ENCODE measurements at places on chromosomes 4 and X.

- DNase-seq: peak; percentile 16
Observed at GRCh38 chr4:8290701-8290970, 21.1 kb downstream of the HTRA3 start.

DNA sequence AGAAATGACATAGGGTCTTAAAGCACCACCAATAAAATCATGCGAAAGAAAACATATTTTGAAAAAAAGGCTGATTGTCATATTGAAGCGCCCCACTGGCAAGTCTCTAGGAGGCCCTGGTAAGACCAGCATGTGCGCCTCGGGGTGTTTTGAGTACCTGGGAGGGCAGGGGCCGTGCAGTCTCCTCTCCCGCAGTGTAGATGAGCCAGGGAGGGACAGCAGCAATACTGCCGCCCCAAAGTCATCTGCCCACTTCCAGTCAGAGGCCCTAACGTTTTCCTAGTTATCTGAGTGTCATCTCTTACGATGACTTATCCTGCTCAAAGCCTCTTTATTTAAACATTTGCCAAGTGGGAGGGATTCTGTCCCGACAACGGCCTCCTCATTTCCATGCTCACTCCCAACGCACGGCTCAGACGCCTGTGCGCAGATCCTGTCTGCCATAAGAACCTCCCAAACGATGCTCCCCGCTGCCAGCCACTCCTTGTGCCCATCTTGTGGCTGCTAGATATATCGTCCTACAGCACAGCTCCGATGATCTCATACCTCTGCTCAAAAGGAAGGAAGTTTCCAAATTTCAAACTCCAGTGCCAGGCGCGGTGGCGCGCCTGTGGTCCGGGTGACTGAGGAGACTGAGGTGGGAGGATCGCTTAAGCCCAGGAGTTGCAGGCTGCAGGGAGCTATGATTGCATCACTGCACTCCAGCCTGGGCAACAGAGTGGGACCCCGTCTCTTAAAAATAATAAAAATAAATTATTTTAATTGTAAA is 17.2 kb upstream of the SCRG1 start:
- peak; percentile 46 for DNase-seq

DNA sequence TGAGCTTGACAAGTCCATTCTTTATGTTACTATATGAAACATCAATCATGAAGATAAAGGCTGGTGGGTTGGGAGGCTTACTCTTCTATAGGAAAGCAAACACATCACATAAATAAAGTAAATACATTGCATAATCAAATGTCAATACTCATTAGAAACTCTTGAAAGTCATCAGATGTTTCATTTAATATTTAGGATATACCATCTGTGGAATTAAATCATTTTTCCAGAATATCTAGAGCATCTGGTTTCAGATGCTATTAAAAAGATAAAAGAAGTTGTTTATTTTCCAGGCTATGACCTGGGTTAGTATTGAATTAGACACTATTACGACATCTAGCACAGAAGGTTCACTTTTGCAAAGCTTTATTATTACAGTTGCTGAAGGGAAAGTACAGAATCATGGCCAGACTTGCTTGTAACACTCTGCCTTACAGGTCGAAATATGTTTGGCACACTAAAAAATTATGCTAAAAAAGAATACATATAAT is 72.6 kb downstream of the METTL14 start:
- DNase-seq: no peak

DNA sequence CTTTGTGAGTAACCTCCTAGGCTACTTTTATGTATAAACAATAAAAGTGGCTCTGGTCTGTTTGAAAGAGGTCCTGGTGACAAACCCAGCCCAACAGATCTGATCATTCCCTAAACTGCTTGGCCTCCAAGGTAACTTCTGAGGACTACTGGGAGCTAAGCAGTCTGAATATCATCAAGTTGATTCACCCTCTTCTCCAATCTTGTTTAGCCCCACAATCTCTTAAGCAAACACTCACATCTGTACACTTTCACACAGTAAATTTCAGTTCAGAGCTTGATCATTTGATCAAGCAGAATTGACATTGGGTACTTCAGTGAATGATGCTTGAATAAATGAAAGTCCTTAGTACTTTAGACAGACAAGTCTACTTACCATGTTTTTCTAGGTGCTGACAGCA is 74.7 kb downstream of the HCCS start:
- no peak for DNase-seq

DNA sequence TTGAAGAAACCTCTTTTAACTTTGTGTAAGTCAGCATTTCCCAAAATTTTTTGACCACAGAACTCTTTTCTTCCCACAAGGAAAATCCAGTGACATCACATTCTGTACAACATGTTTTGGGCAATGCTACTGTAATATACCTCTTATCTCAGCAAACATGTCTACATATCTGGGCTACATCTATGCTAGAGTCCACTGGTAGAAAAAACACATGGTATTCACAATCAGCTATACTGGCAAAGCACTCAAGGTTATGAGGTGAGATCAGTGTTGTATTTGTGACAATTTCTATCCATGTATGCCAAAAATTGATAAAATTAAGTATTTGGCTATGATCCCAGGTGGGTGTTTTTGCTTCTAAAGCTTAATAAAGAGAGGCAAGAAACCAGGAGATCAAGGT is 98.0 kb downstream of the ATP11C start:
- no peak for DNase-seq

GRCh38 chr4:124389591-124389990 is 322.9 kb downstream of the ANKRD50 start:
- no peak for DNase-seq

DNA sequence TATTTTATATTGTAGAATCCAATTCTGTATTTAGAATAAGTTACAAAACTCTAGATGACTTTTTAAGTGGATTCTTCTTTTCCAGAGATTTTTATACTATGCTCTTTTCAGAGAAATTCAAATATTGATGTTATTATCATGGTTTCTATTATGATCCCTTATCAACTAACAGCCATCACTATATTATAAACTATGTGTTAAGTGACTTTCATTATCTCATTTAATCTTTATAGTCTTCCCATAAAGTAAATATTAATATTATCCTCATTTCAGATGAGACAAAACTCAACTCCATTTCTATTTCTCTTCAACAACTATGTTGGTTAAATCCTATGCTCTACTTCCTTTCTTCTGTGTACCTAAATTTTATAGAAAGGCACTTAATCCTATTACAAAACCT is 132.6 kb downstream of the ANKRD50 start:
- no peak for DNase-seq

GRCh38 chr4:71241501-71242288 is 97.1 kb upstream of the SLC4A4 start:
- DNase-seq: no peak

DNA sequence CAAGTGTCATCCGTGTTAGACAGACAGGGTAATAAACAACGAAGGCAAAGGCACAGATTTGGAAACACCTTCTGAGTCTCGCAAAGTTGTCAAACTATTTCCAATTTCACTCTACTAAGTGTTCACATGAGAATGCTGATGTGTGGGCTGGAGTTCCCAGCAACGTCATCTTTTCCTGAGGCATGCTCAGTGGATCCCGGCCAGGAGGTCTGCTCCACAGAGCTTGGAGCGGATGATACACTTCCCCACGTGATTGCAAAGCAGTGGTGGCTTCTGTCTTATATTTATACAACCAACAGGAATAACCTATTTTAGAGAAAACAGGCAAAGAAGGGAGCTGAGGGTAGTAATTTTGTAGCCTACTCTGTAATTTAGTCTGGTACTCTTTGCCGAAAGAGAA is 40.1 kb upstream of the PDK3 start:
- DNase-seq: peak; percentile 80

GRCh38 chr4:112213091-112213490 is 18.5 kb upstream of the AP1AR start:
- no peak for DNase-seq

DNA sequence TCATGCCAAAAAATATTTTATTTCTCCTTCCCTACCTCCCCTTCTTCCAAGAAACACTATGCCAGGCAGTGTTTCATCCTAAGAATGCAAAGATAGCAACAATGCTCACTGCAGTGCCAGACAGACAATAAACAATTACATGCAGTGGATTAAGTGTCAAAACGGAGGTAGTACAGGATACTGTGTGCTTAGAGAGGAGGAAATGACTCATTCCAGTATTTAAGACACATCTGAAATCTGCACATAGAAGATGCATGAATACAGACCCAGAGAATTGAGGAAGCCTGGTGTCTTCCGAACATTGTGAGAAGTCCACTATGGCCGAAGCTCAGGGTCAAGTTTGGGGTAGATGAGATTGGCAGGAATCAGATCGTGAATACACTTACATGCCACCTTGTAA is 326.4 kb downstream of the PPP3CA start:
- no peak for DNase-seq

GRCh38 chrX:19347916-19348315 is 4.2 kb downstream of the PDHA1 start:
- no peak for DNase-seq

DNA sequence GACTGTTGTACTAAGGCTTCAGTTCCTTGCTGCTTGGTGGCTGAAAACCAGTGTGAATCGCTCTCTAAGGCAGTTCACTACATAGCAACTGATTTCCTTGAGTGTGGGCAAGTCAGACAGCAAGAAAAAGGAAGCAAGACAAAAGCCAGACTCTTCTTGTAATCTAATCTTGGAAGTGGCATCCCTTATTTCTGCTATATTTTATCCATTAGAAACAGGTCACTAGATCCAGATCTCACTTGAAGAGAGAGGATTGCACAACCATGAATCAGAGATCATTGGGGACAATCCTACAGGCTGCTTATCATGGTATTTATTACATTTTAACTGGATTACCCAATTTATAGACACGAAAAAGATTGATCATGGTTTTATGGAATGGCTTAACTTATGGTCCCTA is 684.5 kb downstream of the GRID2 start:
- no peak for DNase-seq

GRCh38 chr4:8200302-8200975 is 1.3 kb downstream of the SH3TC1 start:
- peak; percentile 61 for DNase-seq

GRCh38 chr4:86856896-86857295 is 7.7 kb upstream of the SLC10A6 start:
- no peak for DNase-seq

DNA sequence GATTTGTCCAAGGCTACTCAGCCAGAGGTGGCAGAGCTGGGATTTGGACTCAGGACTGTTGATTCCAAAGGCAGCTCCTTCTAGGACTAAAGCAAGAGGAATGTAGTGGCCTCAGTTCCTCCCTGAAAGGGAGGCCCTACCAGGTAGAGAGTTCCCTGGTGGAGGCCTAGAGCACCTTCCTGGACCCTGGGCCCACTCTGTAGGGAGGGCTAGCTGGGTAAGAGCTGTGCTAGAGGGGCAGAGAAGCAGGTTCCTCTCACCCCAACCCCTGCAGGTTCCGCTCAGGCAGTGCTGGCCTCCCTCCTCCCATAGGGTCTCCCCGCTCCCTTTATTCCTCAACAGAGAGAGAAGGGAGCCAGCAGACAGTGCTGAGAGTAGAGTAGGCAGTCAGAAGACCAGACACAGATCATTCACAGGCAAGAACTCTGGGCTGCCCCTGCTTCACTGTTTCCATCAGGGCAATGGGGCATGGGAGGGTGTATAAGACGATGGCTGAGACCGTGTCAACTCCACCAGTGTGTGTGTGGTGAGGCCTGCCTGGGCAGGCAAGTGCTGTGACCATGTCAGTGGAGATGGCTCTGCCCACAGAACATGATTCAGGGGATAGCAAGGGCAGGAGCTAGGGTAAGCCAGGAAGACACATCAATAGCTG is 12.4 kb upstream of the PJA1 start:
- DNase-seq: peak; percentile 1

GRCh38 chr4:57404483-57404882 is 294.3 kb upstream of the IGFBP7 start:
- no peak for DNase-seq

GRCh38 chr4:165512424-165512823 is 133.6 kb downstream of the CPE start:
- DNase-seq: no peak

GRCh38 chrX:12139934-12140611 is 1.8 kb downstream of the FRMPD4 start:
- DNase-seq: no peak

- no peak for DNase-seq
Observed at GRCh38 chr4:173547889-173548288, 17.9 kb upstream of the HAND2 start.

DNA sequence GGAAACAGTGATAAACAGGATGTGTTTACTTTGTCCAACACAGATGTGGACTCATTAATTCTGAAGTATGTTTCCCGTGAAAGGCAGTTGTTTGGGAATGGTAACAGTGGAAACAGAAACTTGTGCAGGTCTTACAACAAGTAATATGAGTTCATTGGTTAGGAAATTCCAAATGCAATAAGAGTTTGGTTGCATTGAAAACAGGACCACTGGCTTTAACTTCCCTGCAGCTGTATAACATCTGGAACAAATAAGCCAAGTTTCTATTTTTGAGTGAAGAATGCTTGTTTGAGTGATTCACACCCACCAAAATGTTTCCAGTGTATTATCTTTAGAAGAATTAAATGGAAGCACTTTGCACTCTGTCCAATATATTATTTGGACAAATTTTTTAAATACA is 82.4 kb upstream of the BMP3 start:
- no peak for DNase-seq

DNA sequence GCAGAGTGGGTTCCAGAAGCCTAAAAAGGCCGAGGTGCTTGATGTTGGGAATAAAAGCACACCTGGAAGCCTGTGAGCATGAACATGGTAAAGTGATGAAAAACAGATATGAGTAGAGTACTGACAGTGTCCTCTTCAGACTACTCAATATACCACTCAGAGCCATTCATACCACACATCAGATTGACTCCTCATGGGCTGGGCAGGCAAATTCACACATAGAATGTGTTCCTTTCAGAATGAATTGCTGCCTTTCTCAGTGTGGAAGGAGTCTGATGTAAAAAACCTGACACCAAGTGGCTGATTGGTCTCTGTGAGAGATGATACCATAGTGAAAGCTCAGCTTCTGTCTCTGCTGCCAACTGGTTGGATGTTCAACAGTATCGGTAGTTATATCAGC is 442.7 kb downstream of the RAPGEF2 start:
- DNase-seq: no peak

GRCh38 chr4:145130788-145131399 is 32.8 kb downstream of the ABCE1 start:
- DNase-seq: no peak

DNA sequence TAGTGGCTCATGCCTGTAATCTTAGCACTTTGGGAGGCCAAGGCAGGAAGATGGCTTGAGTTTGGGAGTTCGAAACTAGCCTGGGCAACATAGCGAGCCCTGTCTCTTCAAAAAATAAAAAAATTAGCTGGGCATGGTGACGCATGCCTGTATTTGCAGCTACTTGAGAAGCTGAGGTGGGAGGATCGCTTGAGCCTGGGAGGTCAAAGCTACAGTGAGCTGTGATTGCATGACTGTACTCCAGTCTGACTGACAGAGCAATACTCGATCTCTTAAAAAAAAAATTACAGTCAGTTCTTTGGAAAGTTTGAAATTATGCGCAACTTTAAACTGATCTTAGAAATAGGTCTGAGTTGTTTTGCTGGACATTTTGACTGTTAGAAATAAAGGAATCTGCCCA is 55.8 kb downstream of the DOCK11 start:
- DNase-seq: no peak

- DNase-seq: no peak
Observed at GRCh38 chr4:32519060-32519459, 1798.9 kb downstream of the PCDH7 start.
